Keratinocyte (primary cell): ENCODE measurements at places on chromosomes 16 and 17. TPM values are rescaled to one million over a fixed set of nuclear protein-coding genes. Genes with fewer than 3 reads are reported as not detected.

KCNJ18 gene
- polyA plus RNA-seq = not detected in 3 replicates

TBC1D26 gene
- 0.08 TPM in 1 of 3 replicates, not detected in the others for polyA plus RNA-seq

TMEM235 gene
- not detected in 3 replicates for polyA plus RNA-seq

TGFB1I1 gene
- 3.7 to 14.0 TPM (median 5.5 TPM) in 3 replicates for polyA plus RNA-seq

KPNB1 gene
- 167 to 220 TPM (median 219 TPM) in 3 replicates for polyA plus RNA-seq

DBF4B gene
- 2.8 to 5.2 TPM (median 4.0 TPM) in 3 replicates for polyA plus RNA-seq

KRTAP4-9 gene
- not detected in 3 replicates for polyA plus RNA-seq

CCDC102A gene
- 2.2 to 3.8 TPM (median 3.3 TPM) in 3 replicates for polyA plus RNA-seq

EMC6 gene
- polyA plus RNA-seq = 35.4 to 47.4 TPM (median 36.6 TPM) in 3 replicates

SULT1A1 gene
- 0.96 to 1.6 TPM (median 1.2 TPM) in 3 replicates for polyA plus RNA-seq

CA5A gene
- not detected in 3 replicates for polyA plus RNA-seq

CXCL16 gene
- 12.8 to 15.8 TPM (median 15.7 TPM) in 3 replicates for polyA plus RNA-seq

GRAPL gene
- polyA plus RNA-seq = not detected in 3 replicates

PTGES3L gene
- polyA plus RNA-seq = 0.19 to 0.44 TPM (median 0.37 TPM) in 3 replicates

KRTAP16-1 gene
- polyA plus RNA-seq = not detected in 3 replicates

PYY gene
- not detected in 3 replicates for polyA plus RNA-seq

KRT14 gene
- 26,041 to 32,523 TPM (median 29,603 TPM) in 3 replicates for polyA plus RNA-seq

TMEM100 gene
- 0.16 to 0.21 TPM (median 0.18 TPM) in 3 replicates for polyA plus RNA-seq

NECAB2 gene
- polyA plus RNA-seq = 0.13 TPM in 1 of 3 replicates, not detected in the others

TLCD3B gene
- 0.08 TPM in 1 of 3 replicates, not detected in the others for polyA plus RNA-seq

CBLN1 gene
- not detected in 3 replicates for polyA plus RNA-seq

CDC6 gene
- polyA plus RNA-seq = 5.5 to 28.0 TPM (median 26.5 TPM) in 3 replicates

KRT33A gene
- polyA plus RNA-seq = 0.14 TPM in 1 of 3 replicates, not detected in the others

RPL27 gene
- 4,091 to 7,614 TPM (median 7,074 TPM) in 3 replicates for polyA plus RNA-seq

DOC2A gene
- 0.10 to 0.41 TPM (median 0.26 TPM) in 3 replicates for polyA plus RNA-seq

KRTAP1-5 gene
- 0.05 to 0.23 TPM (median 0.08 TPM) in 3 replicates for polyA plus RNA-seq

KRT33B gene
- polyA plus RNA-seq = 0.18 to 0.33 TPM (median 0.21 TPM) in 3 replicates

CCL8 gene
- not detected in 3 replicates for polyA plus RNA-seq

TAC4 gene
- polyA plus RNA-seq = not detected in 3 replicates

KCNG4 gene
- not detected in 3 replicates for polyA plus RNA-seq
